RWPE1 (cell line): ENCODE measurements at places on chromosomes 16 and 17.

DNA sequence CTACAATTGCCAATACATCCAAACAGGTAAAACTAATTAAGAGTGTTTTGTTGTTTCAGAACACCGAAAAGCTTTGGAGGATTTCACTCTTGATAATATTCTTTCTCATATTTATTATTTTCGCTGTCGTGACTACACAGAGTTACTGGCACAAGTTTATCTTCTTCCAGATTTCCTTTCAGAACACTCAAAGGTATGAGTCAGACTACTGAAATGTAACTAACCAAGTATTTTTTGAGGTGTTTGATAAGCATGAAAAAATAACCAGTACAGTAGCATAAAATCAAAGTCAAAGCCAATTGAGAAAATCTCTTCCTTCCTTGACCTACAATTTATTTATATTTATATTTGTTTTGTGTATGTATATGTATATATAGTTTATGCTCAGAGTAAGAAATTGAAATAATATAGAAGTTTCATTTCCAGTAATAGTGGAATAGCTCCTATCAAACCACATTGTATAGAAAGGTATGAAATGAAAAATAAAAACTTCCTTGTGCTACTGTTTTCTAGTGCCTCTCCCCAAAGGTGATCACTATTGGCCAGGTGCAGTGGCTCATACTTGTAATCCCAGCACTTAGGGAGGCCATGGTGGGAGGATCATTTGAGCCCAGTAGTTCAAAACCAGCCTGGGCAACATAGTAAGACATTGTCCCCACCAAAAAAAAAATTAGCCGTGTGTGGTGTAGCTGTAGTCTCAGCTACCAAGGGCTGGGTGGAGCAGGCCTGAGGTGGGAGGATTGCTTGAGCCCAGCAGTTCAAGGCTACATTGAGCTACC lies 10.9 kb downstream of the RAD51C start:
- peak; percentile 45 for DNase-seq

DNA sequence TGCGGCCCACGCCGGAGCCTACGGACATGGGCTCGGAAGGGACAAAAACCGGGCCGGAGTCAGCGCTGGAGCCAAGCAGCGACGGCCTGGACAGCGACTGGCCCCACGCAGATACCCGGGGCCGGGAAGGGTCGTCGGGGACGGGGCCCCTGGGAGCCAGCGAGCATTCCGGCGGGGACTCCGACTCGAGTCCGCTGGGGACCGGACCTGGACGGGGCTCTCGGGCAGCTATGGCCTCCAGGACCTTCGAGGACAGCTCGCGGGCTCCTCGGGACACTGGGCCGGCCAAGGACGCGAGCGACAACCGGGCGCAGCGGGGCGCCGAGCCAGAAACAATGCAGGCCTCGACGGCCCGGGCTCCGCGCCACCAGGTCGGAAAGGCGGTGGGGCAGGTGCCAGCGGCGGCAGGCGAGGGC lies 1.0 kb downstream of the MYO15B start:
- no peak for DNase-seq

DNA sequence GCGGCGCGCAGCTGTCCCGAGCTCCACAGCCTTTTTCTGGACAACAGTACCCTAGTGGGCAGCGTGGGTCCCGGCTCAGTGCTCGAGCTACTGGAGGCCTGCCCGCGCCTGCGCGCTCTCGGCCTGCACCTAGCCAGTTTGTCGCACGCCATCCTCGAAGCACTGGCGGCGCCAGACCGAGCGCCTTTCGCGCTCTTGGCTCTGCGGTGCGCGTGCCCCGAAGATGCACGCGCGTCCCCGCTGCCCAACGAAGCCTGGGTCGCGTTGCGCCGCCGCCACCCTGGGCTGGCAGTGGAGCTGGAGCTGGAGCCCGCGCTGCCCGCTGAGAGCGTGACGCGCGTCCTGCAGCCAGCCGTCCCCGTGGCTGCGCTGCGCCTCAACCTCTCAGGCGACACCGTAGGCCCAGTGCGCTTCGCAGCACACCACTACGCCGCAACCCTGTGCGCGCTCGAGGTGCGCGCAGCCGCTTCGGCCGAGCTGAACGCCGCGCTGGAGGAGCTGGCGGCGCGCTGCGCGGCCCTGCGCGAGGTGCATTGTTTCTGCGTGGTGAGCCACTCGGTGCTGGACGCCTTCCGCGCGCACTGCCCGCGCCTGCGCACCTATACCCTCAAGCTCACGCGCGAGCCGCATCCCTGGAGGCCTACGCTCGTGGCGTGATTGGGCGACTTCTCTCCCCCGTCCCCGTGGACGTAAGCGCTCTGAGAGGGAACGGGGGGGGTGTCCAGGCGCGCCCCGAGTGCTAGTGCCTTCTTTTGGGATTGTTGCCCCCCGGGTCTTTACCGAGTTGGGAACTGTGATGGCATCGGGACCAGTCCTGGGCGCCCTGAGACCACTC lies 1.2 kb upstream of the HSF4 start:
- DNase-seq: no peak

- DNase-seq: no peak
Measured at GRCh38 chr16:20327444-20328041, at the start of gene GP2. TSS of gene GP2 (minus strand) at chr16:20327513. CDS start at chr16:20326431, 1,082 bp downstream.

- DNase-seq: no peak
Measured at GRCh38 chr17:43018008-43018853, 4.0 kb downstream of the VAT1 start.

- peak; percentile 94 for DNase-seq
Measured at GRCh38 chr17:82003411-82004381, 19.0 kb downstream of the CENPX start.

- peak; percentile 36 for DNase-seq
Measured at GRCh38 chr17:10243883-10244844, 45.8 kb upstream of the GAS7 start.

- DNase-seq: no peak
Measured at GRCh38 chr17:44979426-44979995, 11.4 kb upstream of the C1QL1 start.

DNA sequence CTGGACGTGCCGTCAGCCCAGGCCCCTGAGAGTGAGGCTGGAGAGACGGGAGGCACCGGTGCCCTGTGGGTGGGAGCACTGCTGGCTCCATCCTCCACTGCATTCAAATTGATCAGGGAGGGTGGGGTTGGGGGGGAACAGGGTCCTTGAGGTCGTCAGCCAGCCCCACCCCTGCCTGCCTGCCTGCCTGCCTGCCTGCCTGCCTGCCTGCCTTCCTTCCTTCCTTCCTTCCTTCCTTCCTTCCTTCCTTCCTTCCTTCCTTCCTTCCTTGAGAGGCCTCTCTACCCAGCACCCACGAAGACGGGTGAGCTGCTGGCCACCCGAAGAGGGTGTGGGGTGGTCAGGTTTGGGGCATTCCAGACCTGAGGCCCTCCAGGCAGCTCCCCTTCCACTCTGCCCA lies 16.0 kb downstream of the BAHCC1 start:
- no peak for DNase-seq

GRCh38 chr16:71726476-71727315 lies 2.2 kb upstream of the PHLPP2 start:
- DNase-seq: no peak

- DNase-seq: no peak
Measured at GRCh38 chr16:53769787-53770186, 65.8 kb downstream of the FTO start.

DNA sequence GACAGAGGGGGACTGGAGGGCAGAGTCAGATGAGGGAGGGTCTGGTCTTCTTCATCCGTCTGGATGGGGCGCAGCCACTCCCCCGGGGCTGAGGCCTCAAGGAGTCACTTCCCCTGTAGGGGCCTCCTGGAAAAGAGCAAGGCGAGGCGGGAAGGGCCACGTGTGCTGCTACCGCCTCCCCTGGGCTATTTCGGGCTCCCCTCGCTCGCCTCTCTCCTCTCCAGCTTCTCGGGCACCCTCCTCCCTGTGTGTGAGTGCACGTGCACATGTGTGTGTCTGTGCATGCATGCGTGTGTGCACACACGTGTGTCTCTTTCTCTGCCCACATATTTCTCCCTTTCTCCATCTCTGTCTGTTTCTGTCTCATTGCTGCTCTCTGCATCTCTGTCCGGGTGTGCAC lies 10.1 kb downstream of the GSG1L start:
- no peak for DNase-seq

GRCh38 chr17:1156864-1157263 lies 22.9 kb downstream of the ABR start:
- DNase-seq: no peak

- no peak for DNase-seq
Measured at GRCh38 chr17:56676810-56677209, 83.3 kb downstream of the NOG start.

DNA sequence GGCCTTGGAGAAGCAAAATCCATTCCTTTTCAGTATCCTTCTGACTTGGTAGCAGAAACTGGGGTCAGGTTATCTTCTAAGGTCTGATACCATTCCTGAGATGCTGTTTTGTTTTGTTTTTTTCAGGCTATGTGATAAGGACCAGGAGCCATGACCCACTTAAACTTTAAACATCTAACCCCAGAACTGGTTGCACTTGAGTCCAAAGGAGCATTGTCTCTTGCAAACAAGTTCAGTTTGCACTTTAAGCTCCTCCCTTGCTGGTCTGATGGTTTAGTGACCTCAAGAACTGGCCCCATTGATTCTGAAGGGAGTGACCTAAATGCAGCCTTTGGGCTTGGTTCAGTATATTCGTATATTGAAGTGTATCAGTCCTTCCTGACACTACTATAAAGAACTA lies 75.2 kb downstream of the ERCC4 start:
- DNase-seq: no peak

DNA sequence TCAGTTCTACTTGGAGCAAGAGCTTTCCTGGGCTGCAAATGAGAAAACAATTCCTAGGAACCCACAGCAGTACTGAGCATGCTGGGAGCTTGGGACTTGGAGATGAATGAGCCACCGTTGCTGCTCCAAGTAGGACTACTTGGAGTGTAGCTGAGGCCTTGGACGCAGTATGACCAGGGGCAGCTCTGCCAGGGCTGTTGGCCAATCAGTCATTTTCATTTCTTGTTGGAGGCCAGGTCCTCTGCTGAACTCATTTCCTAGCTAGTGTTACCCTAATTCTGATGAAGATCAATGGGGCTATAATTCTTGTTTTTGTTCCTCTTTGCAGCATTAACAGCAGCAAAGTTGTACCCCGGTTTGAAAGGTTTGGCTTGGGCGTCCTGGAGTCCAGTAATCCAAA lies 8.0 kb upstream of the LGALS9 start:
- no peak for DNase-seq

GRCh38 chr16:70152578-70153302 lies 20.8 kb upstream of the CLEC18C start:
- DNase-seq: no peak

DNA sequence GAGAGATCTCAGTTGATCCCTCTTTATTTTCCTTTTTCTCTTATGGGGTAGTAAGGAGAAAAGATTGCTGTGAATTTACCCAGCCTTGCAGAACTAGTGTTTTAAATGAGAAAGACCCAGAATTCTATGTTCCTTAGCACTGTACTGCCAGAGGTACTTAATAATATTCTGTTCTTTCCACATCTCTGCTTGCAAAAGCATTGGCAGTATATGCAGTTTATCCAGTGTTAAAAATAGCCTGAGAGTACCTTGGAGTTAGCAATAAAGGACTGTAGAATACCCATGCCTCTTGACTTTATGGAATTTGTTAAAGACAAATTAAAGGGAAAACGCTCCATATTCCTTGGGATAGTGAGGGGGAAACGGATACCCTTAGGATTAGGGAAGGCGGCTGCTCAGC lies 11.9 kb downstream of the SLC7A6 start:
- no peak for DNase-seq

- no peak for DNase-seq
Measured at GRCh38 chr17:44277976-44278375, 10.0 kb upstream of the SLC4A1 start.

- peak; percentile 27 for DNase-seq
Measured at GRCh38 chr16:85851034-85851785, 47.8 kb upstream of the IRF8 start.

DNA sequence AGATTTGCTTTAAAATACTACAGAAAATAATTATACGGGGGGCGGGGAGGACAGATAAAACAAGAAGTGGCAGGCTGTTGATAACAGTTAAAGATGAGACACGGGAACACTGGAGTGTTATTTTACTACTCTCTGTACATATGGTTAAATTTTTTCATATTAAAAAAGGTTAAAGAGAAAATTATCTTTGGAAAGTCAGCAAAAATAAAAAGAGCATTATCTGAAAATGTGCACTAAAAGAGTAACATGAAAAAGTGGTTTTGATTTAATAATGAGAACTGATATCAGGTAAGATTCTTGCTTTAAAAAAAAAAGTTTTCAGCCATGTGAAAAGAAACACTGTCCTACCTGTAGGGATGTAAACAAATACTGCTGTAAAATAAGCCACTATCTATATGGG lies 46.9 kb downstream of the ERN1 start:
- no peak for DNase-seq

GRCh38 chr17:72403713-72404209 lies 282.9 kb downstream of the SOX9 start:
- DNase-seq: no peak

- no peak for DNase-seq
Measured at GRCh38 chr16:16133943-16134604, 89.2 kb downstream of the ABCC6 start.

DNA sequence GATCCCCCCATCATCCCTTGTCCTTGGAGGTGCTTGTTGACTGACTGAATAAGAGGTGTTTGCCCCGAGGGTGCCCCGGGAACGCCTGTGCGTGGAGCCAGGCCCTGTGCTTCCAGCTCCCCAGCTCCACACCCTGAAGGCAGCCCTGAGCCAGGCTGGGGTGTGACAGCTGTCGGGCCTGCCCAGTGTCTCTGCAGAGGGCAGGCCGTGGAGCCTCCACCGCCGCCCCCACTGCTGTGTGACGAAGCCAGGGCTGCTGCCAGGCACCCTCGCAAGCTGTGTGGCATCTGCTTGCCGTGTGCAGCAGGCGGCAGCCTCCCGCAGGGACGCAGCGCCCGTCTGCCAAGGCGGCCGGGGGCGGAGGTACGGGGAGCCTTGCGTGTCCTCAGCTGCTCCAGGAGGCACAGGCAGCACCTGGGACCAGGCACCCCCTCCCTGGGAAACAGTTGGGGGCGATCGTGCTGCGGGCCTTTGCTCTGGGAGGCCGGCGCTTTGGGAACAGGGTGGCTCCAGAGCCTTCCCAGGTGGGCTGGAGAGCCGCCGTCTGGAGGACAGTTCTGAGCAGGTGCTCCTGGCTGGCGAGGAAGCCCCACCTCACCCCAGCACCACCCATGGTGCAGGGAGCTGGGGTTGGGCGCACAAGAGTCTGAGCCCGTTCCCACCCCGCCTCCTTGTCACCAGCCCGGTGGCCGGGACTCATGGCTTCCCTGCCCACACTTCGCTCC lies 26.6 kb downstream of the GSE1 start:
- peak; percentile 37 for DNase-seq

DNA sequence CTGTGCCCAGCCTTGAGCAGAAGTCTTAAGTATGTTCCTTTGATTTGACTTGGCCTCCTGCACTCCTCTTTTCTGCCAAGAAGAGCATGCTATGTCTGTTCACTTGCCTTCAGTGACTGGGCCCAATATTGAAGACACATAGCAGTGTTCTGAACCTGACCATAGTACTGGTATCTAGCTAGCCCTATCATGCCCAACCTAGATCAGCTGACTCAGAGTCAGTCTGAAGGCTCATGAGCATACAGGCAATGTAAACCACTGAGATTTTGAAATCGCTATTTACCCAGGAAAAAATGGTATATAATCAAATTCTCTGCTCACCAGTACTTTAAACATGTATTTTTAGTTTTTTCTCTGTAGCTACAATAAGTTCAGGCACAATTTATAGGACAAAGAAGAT lies 129.4 kb downstream of the TANC2 start:
- DNase-seq: peak; percentile 34

GRCh38 chr16:30110661-30111060 lies 2.7 kb downstream of the GDPD3 start:
- no peak for DNase-seq
